ENCODE measurements at places on chromosomes 5 and 9.

- DNase-seq: no peak
Measured at GRCh38 chr9:128390813-128391711, 19.9 kb downstream of the URM1 start.

- no peak for DNase-seq
Measured at GRCh38 chr5:50751064-50751657, 84.7 kb downstream of the PARP8 start.

DNA sequence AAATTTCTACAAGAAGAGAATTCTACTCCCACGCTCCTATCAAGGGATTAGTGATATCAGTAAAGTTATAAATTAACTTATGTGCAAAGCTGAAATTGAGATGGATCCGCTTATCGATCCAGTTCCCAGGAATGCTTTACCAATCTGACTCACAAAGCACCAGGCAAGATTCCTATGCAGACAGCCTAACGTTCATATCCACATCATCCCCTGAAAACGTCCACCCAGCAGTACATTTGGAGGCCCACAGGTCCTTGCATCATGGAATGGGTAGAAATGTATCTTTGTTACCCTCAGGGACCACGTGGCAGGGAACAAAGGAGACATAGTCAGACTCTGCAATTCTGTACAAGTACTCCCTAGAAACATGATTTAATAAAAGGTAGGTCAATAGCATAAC, 147.4 kb downstream of the ESM1 start:
- no peak for DNase-seq

DNA sequence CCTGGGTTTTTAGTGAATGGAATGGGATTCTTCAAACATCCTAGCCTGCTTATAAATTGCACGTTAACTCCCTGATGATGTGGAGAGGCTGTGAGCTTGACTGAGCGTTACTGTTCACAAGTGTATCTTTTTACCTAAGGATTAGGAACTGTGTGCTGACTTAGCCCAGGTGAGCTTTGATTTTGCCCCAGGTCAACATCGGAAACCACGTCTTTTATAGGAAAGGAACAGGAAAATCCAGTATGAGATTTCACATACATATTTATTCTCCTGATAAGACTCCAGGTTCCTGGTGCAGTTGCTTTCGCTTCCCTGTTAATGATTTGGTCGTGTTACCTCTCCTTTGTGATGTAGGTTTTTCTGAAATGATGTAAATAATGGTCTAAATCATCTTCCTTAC, 103.2 kb upstream of the BASP1 start:
- no peak for DNase-seq

DNA sequence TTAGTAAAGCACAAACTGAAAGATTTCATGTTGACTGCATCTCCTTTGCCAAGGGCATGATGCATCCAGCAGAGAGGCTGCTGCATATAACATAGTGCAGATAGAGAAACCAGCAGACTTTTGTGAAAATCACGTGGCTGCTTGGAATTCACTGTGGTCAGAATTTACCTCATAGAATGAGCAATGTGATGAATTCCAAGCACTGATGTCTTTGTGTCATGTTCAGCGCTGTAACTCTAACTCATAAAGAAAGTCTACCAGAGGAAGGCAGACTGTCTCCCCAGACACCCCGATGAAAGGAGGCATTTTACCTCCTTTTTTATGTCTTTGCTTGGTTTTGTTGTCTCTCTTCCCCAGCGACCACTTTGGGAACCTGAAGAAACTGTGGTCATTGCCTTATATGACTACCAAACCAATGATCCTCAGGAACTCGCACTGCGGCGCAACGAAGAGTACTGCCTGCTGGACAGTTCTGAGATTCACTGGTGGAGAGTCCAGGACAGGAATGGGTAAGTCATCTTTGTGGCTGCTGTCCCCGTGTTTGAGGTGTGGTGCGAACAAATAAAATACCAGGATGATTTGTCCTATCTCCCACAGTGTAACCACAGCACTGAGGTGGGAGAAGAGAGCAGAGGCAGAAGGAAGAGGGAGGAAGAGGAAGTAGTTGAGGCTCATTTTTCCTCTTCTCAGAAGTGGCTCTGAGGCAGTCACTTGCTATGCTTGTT, 42.0 kb downstream of the ITK start:
- DNase-seq: no peak

DNA sequence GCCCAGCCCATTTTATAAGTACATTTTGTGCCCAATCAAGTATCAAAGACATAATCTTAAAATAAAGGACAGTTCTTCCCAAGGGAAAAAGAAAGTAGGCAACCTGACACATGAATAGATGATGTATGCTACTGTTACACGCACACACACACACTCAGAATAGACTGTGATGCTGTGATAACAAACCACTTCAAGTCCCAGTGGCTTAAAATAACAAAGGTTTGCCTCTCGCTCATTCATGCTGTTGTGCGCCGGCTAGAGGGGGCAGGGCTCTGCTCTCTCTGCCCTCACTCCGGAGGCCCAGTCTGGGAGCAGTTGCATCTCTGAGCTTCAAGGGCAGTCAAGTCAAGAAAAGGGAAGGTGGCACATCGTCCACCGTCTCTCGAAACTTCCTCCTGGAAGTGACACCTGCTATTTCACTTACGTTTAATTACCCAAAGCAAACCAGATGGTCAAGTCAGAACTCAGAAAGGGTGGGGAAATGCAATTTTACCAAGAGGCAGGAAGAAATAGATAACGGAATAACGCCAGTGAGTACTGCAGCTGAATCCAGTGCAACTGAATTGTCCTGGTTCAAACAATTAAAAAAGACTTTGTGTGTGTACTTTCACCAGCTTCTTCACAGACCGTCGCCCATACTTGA, 43.3 kb downstream of the ANKRD33B start:
- DNase-seq: no peak

DNA sequence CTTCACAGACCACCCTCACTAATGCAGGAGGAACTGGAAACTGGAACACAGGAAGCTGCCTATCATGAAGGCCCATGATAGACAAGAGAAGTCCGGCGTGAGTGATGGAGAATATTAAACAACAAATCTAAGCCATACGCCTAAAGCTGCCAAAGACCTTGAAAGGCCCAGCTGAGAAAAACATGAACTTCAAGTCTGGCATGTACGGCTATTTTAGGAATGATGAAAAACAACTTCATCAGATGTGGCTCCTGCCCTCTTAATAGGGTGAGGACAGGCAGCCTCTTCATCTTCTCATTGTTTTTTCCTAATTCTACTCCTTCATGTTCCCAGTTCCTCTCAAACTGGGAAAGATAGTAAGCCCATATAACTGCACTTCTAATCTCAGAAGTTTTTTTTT, 20.3 kb downstream of the FBP1 start:
- no peak for DNase-seq

GRCh38 chr5:3349704-3350565, 245.7 kb upstream of the IRX1 start:
- no peak for DNase-seq

GRCh38 chr5:79834098-79834753, 144.6 kb downstream of the CMYA5 start:
- DNase-seq: no peak

GRCh38 chr9:8677741-8678140, 878.2 kb upstream of the DMAC1 start:
- no peak for DNase-seq

DNA sequence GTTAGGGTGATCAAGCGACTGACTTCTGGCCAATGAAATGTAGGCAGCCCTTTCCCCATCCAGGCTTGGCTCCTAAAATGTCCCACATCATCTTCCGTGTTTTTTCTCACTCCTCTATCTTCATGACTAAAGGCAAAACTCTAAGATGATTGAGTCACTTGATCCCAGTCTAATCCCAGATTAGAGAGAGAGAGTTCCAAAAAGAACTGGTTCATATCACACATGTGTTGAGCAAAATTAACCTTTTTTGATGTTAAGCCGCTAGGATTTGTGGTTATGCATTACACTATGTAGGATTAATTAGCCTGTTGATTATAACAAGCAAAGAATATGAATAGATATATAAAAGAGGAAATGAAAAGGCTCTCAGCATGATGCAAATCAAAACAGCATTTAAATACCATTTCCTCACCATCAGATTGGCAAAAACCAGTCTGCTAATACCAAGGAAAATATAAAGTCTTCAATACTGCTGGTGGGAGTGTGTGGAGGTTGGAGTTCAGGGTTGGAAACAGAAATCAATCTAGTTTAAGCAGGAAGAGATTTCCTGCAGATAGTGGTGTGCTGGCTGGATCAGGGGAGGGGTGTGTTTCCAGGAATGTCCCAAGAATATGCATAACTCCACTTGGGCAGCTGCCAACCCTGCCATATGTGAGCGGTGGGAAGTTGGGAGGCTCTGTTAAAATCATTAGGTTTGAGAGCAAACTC, 187.6 kb upstream of the S1PR3 start:
- no peak for DNase-seq

- DNase-seq: no peak
Measured at GRCh38 chr9:79809931-79810330, 238.2 kb downstream of the TLE4 start.

- no peak for DNase-seq
Measured at GRCh38 chr5:6633469-6634245, 417 bp downstream of the SRD5A1 start.

GRCh38 chr5:79689541-79690466, at the start of gene CMYA5:
TSS of gene CMYA5 (plus strand) at chr5:79689836. CDS start at chr5:79689908, 72 bp downstream.
- no peak for DNase-seq

DNA sequence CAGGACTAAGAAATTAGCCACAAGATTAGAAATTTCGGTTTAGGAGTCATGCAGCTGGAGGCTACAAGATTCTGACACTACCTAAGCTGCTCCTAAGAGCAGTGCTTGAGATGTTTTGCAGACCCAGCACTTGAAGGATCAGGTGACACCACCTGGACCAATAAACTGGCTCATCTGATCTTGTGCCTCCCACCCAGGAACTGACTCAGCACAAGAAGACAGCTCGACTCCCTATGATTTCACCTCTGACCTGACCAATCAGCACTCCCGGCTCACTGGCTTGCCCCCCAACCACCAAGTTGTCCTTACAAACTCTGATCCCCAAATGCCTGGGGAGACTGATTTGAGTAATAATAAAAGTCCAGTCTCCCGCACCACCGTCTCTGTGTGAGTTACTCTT, 170.4 kb downstream of the TTC39B start:
- no peak for DNase-seq

GRCh38 chr9:69898714-69899209, 78.1 kb downstream of the CFAP95 start:
- no peak for DNase-seq

DNA sequence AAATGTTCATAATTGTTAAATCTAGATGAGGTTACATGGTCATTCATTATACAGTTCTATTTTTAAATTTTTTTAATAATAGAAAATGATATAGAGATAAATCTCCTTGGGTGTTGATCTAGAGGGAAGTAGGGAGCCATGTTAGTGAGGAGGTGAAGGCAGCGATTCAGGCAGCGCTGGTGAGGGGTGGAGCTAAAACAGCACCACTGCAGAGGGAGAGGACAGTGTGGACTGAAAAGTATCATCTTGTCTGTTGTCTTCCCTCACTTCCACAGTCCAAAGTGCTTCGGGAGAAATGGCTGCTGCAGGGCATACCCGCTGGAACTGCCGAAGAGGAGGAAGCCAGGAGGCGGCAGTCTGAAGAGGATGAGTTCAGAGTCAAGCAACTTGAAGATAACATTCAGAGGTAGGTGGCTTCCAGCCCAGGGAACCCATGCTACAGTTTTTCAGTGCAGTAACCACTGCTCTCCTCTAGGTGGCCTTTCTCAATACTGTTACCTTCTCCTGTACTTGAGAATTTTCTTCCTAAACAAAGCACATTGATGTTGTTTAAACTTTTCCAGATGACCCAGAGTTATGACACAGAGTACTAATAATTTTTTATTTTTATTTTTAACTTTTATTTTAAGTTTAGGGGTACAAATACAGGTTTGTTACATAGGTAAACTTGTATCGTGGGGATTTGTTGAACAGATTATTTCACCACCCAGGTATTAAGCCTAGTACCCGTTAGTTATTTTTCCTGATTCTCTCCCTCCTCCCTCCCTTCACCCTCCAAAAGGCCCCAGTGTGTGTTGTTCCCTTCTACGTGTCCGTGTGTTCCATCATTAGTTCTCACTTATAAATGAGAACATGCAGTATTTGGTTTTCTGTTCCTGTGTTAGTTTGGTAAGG, 100.5 kb downstream of the PALM2AKAP2 start:
- no peak for DNase-seq

- DNase-seq: no peak
Measured at GRCh38 chr5:131329286-131329560, 65.4 kb downstream of the CDC42SE2 start.

GRCh38 chr9:95862343-95862742, 13.1 kb upstream of the ERCC6L2 start:
- DNase-seq: no peak

- no peak for DNase-seq
Measured at GRCh38 chr5:107792940-107793339, 122.2 kb upstream of the EFNA5 start.

- no peak for DNase-seq
Measured at GRCh38 chr9:127904561-127905003, 5.2 kb upstream of the ST6GALNAC6 start.

DNA sequence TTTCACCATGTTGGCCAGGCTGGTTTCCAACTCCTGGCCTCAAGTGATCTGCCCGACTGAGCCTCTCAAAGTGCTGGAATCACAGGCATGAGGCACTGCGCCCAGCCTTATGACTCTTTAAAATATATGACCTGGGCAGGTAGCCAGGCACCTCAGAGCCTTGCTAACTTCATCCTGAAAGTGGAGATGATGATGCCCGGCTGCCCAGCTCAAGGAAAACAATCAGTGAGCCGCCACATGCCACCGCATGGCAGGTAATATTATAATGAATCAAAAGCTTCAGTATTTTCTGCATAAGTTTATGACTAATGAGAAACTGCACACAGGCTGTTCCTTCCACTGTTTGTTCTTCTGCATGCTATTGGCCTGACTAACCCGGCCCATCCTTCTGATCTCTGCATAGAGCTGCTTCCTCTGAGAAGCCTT, 30.4 kb upstream of the DMRT1 start:
- no peak for DNase-seq

DNA sequence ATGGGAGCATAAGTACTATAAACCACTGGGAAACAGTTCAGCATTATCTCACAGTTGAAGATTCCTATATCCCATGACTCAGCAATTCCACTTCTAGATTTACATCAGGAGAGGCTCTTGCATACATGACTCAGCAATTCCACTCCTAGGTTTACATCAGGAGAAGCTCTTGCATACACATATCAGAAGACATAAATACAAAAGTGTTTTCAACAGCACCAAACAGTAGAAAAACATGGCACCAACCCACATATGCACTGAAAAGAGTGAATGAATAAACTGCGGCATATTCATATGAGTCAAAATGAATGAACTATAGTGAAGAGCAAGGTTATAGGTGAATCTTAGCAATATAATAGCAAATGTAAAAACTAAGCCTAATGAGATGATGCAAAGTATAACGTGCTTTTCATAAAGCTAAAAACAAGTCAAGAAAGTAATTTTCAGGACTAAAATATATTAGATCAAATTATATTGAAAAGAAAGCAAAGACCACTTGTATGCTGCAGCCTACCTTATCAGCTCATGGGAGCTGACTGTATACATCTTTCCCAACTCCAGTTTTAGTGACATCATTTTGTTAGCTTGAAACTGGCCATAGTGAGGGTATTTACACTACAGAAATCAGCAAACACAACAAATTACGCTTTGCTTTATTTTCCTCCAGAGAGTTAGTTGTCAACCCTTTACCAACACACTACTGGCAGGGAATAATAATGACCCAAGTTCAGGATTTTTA, 95.8 kb downstream of the ANKRD18B start:
- peak; percentile 75 for DNase-seq

GRCh38 chr5:58184910-58185309, 275.0 kb downstream of the PLK2 start:
- no peak for DNase-seq
